ENCODE measurements at places on chromosomes 11 and 22.

DNA sequence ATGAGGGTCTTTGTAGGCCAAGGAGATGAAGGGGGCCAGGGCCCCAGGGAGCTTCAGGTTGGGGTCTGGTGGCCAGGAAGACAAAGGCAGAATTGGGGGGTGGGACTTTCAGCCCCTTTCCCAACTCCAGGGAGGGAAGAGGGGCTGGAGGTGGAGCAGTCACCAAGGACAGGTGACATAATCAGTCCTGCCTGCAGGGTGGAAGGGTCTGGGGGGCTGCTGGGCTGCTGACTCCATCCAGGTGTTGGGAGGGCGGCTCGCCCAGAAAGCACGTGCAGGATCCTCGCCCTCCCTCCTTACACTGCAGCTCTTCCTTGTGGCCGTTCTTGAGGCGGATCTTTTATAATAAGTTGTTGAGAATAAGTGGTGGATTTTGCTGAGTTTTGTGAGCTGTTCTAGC is 1491.1 kb downstream of the TBC1D22A start:
- DNase-seq = no peak

- no peak for DNase-seq
These were observed 4.2 kb downstream of the LGR4 start for GRCh38 chr11:27468209-27468994.

DNA sequence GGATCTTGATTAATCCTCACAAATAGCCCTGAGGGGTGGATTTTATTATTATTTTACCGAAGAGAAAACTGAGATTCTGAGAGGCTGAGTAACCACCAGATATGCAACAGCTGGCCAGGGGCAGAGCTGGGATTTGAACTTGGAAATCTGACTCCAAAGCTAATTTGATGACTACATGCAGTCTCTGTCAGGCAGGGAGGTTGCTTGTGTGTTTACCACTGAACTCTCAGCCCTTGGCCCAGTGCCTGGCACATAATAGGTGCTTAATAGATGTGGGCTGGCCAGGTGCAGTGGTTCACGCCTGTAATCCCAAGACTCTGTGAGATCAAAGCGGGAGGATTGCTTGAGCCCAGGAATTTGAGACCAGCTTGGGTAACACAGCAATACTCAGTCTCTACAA is 121.7 kb upstream of the CRYBB3 start:
- no peak for DNase-seq

GRCh38 chr11:80024119-80024518 is 583.3 kb upstream of the TENM4 start:
- no peak for DNase-seq

GRCh38 chr11:105838668-105839384 is 183.2 kb downstream of the MSANTD4 start:
- no peak for DNase-seq

GRCh38 chr22:38927033-38927781 is 30.2 kb upstream of the APOBEC3A start:
- peak; percentile 15 for DNase-seq

DNA sequence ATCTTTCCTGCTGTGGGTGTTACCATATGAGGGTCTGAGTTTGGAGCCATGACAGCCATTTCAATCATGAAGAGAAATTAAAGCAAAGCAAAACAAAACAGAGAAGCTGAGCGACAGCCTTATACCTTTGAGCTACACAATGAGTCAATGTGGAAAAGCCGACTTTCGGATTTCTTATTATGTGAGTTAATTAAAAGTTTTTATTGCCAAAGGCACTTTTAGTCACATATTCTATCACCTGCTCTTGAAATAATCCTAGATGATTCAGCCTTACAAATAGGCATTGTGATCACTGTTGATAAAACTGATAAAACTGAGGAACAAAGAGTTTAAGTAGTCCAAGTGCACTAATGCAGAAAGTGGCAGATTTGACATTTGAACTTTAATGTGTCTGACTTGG is 381.9 kb upstream of the TENM4 start:
- DNase-seq = no peak

DNA sequence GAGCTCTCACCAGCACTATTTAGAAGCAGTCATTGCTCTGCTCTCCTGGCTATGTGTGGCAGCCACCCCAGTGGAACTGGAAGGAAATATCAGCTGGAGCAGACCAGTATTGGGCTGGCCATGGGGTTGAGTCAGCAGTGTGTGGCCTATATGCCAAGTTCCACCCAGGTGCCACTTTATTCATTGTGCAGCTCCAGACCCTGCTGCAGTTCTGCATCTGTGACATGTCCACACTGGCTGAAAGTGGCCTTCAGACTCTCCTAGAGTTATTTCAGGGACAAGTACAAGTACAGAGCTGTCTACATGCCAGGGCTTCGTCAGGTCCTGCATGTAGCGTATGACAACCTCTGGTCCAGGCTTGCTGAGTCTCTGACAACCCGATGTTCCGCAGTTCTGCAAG is 55.2 kb downstream of the CABIN1 start:
- no peak for DNase-seq

DNA sequence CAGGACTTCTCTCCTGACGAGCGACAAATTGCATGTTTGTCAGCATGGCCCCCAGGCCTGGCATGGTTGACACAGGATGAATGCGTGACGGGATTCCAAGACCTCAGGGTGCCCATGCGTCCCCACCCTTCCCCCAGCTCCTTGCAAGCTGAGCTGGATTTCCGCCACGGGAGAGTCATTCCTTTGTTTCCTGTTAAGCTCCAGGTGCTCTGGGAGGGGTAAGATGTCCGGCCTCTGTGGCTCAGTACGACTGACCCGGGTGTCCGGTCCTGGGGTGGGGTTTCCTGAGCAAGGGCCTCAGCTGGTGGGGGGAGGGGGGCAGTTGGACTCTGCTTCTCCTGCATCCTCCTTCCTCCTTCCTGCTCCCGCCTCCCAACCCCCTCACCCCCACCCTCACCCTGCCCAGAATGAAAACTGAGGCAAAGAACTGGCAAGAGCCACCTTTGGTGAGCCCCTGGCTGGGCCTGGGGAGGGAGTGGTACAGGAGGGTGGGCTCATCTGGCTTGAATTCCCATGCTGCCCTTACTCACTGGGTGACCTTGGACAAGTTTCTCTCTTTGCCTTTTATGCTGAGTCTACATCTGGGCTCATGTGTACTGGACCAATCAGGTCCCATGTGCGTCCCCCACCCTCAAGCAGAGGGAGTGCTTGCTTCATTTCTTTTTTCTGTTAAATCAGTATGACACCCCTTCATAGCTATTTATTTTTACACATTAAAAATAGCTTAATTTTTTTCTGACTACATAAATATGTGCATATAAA is 2.5 kb downstream of the CDC42EP2 start:
- no peak for DNase-seq

DNA sequence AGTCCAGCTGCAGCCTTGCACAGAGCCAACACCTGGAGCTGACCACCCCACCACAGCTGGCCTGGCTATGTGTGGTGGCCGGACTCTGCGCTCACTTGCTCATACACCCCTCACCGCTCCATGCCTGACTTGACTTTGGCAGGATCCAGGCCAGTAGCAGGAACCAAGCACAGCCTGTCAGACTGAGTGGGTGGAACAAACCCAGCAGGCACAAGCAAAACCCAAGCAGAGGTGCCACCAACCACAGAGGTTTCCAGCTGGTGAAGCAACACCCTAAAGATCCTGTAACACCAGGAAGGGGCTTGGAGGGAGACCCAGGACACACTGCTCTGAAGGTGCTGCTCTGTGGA is 44.9 kb upstream of the WNT11 start:
- no peak for DNase-seq

DNA sequence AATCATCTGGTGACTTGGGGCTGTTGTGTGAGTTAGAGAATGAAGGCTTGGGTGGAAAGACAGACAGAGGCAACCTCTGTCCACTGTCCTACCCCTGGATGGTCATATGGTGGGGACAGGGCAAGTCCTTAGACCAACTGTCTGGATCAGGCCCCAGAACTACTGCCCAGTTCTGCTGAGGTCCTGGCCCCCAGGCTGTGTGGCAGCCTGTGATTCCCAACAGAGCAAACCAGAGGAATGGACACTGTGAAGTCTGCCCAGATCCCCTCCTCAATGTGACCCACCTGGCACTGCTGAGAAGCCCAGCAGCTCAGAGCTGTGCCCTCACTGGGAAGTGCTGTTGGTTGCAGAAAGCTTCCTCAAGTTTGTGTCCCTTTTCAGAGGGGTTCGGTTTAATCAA is 69.0 kb downstream of the GGTLC2 start:
- no peak for DNase-seq

DNA sequence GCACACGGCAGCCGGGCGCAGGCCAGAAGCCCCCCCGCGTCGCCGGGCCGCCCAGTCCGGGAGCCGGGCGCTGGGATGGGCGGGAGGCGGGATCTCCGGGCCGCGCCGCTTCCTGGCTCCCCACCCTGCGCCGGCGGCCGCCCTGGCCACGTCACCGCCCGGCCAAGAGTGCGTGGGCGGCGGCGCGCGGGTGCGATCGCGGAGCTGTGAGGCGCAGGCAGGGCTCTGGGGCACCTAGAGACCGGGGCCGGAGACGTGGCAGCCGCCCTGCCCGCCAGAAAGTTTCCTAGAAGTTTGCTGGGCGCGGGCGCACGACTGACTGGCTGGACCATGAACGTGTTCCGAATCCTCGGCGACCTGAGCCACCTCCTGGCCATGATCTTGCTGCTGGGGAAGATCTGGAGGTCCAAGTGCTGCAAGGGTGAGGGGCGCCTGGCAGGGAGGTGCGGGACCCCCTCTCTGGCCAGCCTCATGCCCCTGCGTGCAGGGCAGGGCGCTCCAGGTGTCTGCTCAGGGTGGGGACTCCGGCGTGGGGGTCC is at the start of gene KDELR3:
Gene KDELR3, plus strand, starts transcription at position 193 of the 539 bp plus-strand sequence. Its CDS starts 138 bp downstream, at position 331.
- no peak for DNase-seq

DNA sequence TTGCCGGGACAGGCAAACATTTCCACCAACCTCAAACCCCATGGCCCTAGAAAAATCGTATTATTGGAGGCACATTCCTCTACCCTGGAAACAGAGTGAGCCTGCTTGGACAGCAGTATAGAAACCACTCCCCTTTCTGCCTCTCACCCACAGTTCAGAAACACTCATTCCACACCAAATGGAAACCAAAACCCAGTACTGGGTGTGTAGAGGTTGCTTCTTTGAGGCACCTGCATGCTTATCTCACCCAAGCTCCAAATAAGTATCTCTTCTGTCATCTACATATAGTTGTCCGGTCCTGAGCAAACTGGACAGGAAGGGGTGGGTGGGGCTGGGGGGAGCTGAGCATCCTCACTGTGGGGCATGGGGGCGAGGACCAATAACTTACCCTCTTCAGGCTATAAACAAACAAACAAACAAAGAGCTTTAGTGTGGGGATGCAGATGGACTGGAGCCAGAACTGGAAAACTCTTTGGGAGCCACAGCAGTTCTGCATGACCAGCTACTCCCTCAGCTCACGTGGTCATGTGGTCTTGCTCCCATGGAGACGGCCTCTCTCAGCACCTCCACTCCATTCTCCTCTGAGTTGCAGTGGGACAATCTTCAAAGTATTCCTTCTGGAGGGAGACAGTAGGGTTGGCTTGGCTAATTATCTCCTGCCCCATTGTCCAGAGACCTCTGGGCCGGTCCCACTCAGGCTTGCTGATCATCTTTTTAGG is 1.0 kb upstream of the PLAAT2 start:
- no peak for DNase-seq

- no peak for DNase-seq
These were observed 10.5 kb upstream of the BID start for GRCh38 chr22:17784776-17785175.

- no peak for DNase-seq
These were observed 27.4 kb upstream of the MALAT1 start for GRCh38 chr11:65471447-65471891.

- no peak for DNase-seq
These were observed 696 bp upstream of the MICAL2 start for GRCh38 chr11:12109591-12110196.

DNA sequence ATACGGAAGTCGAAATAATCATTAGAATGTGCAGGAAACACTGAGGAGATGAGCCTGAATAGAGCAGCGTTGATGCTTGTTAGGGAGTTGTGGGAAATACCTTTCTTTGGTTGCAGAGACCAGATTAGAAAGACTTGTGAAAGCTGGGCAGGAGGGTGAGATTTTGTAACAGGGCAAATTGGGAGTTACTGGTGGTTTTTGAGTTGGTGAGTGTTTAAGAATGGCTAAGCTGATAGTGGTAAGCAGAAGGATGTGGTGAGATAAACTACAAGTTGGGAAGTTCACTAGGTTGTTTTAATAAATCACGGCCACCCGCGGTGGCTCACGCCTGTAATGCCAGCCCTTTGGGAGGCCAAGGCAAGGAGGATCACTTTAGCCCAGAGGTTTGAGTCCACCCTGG is 34.4 kb downstream of the MCAM start:
- DNase-seq = no peak

- DNase-seq = no peak
These were observed 3.0 kb downstream of the SAC3D1 start for GRCh38 chr11:65043881-65044501.

- no peak for DNase-seq
These were observed 7.2 kb downstream of the CAT start for GRCh38 chr11:34445956-34446355.

DNA sequence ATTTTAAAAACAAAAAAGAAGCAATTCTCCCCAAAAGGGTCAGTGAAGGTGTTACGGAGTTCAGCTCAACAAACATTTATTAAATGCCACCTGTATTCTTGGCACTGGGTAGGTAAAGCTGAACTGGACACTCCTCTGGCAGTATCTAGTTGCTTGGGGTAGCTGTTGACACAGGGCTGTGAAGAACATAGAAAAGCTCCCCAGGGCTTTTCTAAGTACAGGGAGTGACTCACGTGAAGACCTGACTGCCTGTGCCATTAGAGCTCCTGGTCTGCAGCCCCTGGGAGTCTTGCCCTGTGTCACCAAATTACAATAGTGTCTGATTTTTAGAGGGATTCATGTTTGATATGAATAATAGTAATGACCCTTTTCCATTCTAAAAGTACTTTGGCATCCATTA is 43.6 kb downstream of the COA4 start:
- no peak for DNase-seq

- DNase-seq = no peak
These were observed 446.9 kb downstream of the BRD1 start for GRCh38 chr22:49380828-49381114.
